Testis (tissue), 5 donors: ENCODE measurements at places on chromosomes 16 and 17. TPM values are rescaled to one million over a fixed set of nuclear protein-coding genes. Genes with fewer than 3 reads are reported as not detected.

TMEM220 gene
- 22.2 TPM for total RNA-seq

NDRG4 gene
- total RNA-seq = 375 TPM

APOH gene
- total RNA-seq = 0.74 TPM

ACLY gene
- 86.0 TPM for total RNA-seq

GAST gene
- total RNA-seq = not detected

SBK1 gene
- total RNA-seq = 4.6 TPM

TMEM101 gene
- total RNA-seq = 38.4 TPM

KRT32 gene
- 0.19 TPM for total RNA-seq

PDE6G gene
- 1.0 TPM for total RNA-seq

COX4I1 gene
- total RNA-seq = 334 TPM

CEP295NL gene
- 32.3 TPM for total RNA-seq

CLEC18B gene
- 42.8 TPM for total RNA-seq

NOL3 gene
- total RNA-seq = 34.9 TPM

OR3A3 gene
- total RNA-seq = not detected

ASGR1 gene
- total RNA-seq = 11.5 TPM

GRIN2C gene
- total RNA-seq = 20.1 TPM

YBX2 gene
- 549 TPM for total RNA-seq

XAF1 gene
- total RNA-seq = 26.8 TPM

MLKL gene
- total RNA-seq = 4.5 TPM

KCNH6 gene
- total RNA-seq = 0.99 TPM

ALOX12 gene
- 0.25 TPM for total RNA-seq

GNGT2 gene
- total RNA-seq = 0.68 TPM

KRT20 gene
- total RNA-seq = not detected

ADAP2 gene
- 6.4 TPM for total RNA-seq

MPV17L gene
- 12.5 TPM for total RNA-seq

PRSS21 gene
- 62.5 TPM for total RNA-seq

FSCN2 gene
- total RNA-seq = 4.0 TPM

BRIP1 gene
- 7.5 TPM for total RNA-seq

KRTAP4-9 gene
- not detected for total RNA-seq

KRTAP16-1 gene
- not detected for total RNA-seq

ANKRD13B gene
- 48.8 TPM for total RNA-seq
